ENCODE measurements at places on chromosomes 5 and 9.

DNA sequence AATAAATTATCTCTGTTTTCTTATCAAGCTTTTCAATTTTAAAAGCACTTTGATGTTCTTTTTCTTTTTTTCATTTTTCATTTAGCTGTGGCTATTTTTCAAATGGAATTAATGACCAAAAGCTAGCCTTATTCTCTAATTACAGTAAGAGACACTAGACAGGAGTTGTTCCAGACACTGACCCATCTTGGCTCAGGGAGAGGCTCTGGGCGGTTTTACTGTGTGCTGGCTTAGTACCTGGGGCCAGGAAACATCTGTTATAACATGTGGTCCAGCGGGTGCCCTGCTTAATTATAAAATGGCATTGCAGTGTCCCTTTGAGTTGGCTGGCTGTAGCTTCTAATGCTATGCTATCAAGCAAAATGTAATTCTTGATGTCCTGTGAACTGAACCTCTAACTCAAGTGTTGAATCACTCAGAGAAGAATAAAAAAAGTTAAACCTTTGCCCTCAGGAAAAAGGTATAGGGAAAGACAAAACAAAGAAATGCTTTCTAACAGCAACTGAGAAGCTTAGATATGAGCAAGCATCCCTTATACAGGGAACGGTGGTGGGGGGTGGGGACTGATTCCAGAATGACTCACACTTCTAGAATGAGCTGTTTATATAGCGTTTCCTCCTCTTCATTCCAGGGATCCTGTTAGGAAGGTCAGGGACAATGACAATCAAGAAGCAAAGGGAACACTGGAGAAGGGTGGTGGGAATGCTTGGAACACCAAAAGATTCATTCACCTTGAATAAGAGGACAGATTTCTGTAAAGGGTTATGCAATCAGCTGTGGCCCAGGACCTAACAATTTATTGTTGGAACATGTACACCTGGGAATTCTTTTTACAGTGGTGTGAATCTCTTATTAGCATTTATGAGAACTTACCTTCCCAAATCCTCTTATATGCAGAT is 58.7 kb upstream of the NFIB start:
- no peak for DNase-seq

DNA sequence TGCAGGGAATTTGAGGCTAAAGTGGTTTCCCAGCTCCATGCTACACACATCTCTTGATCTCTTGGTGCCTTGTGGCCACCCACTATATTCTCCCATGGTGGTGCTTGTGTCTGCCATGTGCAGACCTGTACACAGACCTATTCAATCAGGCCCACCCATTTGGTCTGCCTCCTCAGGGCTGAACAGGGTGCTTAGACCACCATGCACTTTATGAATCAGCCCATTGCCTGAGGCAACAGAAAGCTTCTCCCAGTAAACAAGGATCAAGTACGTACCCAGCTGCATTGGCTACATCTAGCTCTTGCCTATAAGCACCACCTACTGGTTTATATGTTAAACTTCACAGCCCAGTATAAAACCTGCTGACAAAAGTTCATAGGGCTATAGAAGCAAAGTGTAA is 664.3 kb upstream of the EDIL3 start:
- no peak for DNase-seq

GRCh38 chr5:157860898-157861890 is 2.2 kb upstream of the CLINT1 start:
- no peak for DNase-seq

- peak; percentile 40 for DNase-seq
These were observed 12.7 kb upstream of the DNAH5 start for GRCh38 chr5:13957032-13957645.

GRCh38 chr5:54446379-54446732 is 9.1 kb upstream of the HSPB3 start:
- no peak for DNase-seq

- no peak for DNase-seq
These were observed 321.5 kb downstream of the FBXL7 start for GRCh38 chr5:15821506-15821905.

Measured in AML-193 (cell line).